Esophagus squamous epithelium (tissue), 5 donors: ENCODE measurements at places on chromosomes 5 and 9.

GRCh38 chr5:93576994-93577853, 3.8 kb downstream of the NR2F1-AS1 start:
- DNase-seq, result no peak

GRCh38 chr5:158435161-158435616, 576.2 kb upstream of the CLINT1 start:
- no peak for DNase-seq

DNA sequence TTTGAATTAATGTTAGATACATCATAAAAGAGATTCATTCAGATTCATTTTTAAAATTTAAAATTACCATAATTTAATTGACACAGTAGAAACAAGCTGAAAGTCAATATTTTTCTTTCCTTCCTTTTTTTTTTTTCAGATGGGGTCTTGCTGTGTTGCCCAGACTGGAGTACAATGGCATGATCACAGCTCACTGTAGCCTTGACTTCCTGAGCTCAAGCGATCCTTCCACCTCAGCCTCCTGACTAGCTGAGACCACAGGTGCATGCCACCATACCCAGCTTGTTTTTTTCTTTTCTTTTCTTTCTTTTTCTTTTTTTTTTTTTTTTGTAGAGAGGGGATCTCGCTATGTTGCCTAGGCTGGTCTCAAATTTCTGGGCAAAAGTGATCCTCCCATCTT, 131.6 kb upstream of the TBCA start:
- DNase-seq, result no peak

DNA sequence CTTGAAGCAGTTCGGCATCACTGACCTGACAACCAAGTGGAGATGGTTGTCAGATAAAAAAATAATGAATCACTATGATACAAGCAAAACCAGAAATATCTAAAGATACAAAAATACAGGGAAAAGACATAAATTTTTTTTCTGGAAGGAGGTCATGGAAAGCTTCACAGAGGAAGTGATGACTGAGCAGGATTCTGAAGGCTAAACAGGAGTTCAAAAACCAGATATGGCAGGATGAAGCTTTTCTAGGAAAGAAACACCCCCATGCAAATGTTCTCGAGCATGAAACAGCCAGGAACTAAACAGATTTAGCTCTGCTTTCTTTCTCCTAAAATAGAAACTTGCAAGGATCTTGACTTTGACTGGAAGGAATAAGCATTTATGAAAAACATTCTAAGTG, 60.7 kb upstream of the IFNE start:
- no peak for DNase-seq

- DNase-seq, result no peak
Observed at GRCh38 chr9:128863647-128864046, 18.1 kb downstream of the KYAT1 start.

DNA sequence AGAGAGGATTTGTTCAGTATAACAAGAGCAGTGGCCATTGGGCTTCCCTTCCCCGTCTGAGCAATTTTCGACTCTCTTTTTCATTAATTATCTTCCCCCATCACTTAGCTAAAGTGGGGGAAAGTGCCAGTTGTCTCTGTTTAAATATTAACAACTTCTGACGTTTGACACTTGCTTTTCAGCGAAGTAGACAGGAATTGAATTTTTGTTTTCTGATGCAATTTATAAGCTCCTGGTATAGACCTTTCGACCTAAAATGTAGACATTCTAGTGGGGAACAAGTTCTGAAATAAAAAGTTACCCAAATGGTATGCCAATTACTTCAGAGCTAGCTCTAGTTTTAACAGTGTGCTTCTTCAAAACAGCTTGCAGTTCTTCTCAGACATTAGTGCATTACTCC, 100.6 kb downstream of the ITGA1 start:
- no peak for DNase-seq

GRCh38 chr9:18405240-18405639, 68.7 kb upstream of the ADAMTSL1 start:
- DNase-seq, result no peak

GRCh38 chr5:6393596-6394194, 15.3 kb upstream of the MED10 start:
- no peak for DNase-seq

GRCh38 chr9:126684345-126684744, 70.6 kb downstream of the LMX1B start:
- DNase-seq, result no peak

- no peak for DNase-seq
Observed at GRCh38 chr5:40093550-40093949, 586.2 kb upstream of the PTGER4 start.

DNA sequence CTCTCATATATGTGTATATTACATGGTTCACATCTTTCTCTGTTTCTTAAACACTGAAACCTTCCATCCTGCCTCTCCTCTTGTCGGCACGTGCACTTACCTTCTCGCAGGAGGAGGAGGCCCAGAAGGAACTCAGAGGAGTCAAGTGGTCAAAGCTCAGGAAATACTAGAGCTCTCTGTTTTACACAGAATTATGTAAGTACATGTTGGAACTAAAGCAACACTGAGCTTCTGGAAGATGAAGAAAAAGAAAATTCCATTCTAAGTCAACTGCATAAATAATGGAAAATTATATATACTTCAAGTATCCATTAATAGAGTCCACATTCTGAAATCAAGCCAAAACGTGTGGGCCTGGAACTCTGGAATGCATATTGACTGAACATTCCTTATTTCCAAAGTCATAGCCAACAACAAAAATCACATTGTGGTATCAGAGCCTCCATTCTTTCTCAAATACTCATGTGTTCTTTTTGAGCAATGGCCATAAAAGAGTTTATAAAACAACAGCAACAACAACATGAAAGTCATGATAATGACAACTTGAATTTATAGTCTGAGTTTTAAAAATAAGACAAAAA, 121.5 kb upstream of the RAI14 start:
- no peak for DNase-seq

DNA sequence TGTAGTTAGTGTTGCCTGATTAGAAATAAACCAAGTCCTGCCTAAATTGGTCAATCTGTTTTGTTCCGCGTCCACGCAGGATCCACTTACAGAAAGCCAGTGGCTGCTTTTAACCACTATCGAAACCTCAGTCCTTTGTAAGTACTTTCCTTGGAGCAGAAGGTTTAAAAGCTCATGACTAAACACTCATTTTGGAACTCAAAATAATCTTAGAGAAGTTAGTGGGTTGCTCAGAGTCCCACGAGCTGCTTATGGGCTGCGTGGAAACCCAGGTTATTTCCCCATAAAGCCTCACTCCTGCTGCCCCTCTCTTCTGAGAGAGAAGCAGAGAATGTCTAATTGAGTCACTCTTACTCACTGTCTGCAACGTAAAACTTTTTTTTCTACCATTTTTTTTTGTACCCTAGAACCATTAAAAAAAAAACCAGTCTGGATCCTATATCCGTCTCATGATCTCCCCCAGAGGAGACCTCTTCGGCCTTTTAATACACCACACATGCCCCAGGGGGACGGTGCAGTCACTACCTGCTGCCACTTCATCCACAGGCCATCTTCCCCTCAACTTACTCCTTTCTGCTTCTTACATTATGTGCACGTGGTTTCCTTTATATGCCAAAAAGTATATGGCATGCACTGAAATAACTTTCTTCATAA, 7.6 kb downstream of the BASP1 start:
- DNase-seq, result no peak

GRCh38 chr5:107056278-107056677, 614.5 kb downstream of the EFNA5 start:
- no peak for DNase-seq

- no peak for DNase-seq
Observed at GRCh38 chr5:76718381-76718832, 2.5 kb downstream of the F2R start.

GRCh38 chr9:133950629-133951111, 41.5 kb downstream of the VAV2 start:
- DNase-seq, result no peak
